ENCODE measurements at places on chromosomes 5 and 9.

GRCh38 chr5:88660264-88660946 is 222.6 kb downstream of the MEF2C start:
- no peak for DNase-seq

- DNase-seq = no peak
Measured at GRCh38 chr5:157506981-157507780, 47.2 kb downstream of the NIPAL4 start.

- no peak for DNase-seq
Measured at GRCh38 chr5:35651002-35651756, 33.5 kb downstream of the SPEF2 start.

DNA sequence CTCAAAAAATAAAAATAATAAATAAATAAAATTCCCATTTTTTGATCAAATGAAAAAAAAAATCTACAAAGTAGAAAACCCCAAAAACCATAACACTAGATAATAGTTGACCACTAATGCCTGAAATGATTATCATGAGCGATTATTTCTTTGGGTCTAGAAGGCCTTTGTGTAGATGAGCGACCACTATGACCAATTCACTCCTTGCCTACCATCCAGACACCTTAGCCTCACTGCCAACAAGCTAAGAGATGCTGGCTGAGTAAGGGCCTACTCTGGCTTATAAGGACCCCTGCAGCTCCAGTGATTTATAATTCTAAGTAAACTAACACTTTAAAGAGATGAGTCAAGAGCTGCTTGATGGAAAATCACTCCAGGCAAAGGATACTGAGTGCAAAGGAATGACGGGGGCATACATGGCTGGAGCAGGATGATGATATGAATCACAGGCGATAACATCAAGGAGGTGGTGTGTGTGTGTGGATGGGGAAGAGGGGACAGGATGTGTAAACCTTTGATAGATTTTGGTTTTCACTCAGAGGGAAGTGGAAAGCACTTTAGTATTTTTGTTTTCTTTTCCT is 4.8 kb upstream of the F2RL1 start:
- no peak for DNase-seq

DNA sequence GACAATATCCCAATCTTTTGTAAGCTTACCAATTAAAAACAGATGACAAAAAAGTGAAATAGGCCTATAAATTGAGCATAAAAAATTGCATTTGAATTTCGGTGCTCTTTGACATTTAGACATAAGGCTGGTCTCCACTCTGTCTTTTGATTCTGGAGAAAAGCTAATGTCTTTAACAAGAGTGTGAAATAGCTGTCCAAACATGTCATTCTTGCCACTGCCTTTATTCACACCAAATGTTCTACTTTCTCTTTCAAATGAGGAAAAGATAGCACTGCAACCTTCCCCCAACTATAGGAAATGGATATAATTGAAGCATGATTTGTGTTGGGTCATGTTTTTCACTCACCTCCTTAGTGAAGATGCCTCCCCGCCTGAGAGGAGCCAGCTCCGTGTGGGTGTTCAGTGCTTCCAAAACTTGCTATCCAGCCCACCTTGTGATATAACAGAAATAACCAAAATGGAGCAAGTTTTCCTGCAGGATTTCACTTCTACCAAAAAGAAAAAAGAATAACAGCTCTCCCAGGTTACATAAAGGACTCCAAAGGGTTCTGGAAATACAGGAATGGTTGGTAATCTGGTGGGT is 55.2 kb upstream of the STK32A start:
- no peak for DNase-seq

DNA sequence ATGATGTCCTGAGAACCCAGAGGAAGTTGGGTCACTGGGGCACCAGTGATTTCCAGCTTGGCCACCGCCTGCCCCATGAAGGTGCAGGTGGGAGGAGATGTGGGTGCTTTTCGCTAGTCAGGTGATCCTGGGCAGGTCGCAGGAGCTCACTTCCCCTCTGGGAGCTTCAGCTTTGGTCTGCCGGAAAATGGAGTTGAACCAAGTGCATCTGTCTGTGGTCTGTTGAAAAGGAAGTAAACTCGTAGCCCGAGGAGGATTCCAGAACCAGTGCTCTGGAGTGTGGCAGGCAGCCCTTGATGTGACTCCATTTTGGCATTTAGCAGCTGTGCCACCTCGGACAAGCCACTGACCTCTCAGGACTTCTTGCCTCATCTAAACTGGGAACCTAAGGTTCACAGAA is 81.8 kb upstream of the HRH2 start:
- no peak for DNase-seq

DNA sequence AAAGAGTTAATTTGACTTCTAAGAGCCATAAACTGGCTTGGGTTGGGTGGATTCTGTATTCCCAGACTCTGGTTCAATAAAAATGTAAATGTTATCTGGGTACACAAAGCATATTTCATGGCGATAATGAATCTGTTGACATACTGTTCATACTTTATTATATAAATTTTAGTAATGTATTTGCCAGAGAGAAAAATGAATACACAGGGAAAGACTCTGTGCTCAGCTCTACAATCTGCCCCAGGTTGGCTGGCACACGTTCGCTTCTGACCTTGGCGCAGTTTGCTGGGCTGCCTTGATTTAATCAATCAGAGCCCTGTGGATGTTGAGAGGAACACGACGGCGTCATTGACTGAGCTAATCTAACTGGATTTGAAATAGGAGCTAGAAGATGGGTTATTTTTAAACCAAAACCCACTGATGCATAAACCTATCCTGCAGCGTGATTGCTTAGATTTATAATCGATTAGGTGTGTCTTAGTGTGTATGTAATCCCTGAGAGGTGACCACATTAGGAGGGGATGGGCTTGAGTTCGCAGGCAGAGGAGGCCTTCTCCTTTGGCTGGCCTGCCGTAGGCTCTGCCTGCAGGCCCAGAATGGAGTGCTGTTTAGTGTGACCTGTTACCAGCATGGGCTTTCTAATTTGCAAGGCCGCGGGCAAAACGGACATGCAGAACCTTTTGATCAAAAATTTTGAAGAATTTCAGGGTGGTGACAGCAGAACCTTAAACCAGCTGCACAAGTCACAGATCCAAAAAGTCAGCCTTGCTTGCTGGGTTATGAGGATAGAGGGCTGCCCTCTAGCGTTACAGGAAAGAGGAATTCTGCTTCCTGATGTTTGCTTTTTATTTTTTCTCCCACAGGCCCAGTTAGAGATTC is 3.9 kb upstream of the ADCY2 start:
- peak; percentile 47 for DNase-seq

GRCh38 chr5:83937837-83938236 is 217.2 kb upstream of the HAPLN1 start:
- DNase-seq = no peak

DNA sequence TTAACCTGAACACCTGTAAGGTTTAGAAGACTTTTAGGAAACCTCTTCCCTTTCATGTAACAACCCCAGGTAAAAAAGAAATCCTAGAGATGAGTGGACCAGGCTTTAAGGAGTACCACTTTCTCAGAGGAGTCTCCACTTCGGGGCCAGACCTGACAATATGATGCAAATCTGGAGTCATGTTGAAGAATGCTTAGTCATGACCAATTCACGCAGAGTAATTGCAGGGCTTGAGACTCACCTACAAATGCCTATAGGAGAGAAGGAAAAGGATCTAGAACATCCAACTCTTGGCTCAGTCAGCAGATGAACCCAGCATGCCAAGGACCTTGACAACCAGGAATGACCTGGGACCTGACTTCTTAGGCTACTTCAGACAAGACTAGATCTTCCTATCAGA is 235.4 kb downstream of the DOCK8 start:
- no peak for DNase-seq

DNA sequence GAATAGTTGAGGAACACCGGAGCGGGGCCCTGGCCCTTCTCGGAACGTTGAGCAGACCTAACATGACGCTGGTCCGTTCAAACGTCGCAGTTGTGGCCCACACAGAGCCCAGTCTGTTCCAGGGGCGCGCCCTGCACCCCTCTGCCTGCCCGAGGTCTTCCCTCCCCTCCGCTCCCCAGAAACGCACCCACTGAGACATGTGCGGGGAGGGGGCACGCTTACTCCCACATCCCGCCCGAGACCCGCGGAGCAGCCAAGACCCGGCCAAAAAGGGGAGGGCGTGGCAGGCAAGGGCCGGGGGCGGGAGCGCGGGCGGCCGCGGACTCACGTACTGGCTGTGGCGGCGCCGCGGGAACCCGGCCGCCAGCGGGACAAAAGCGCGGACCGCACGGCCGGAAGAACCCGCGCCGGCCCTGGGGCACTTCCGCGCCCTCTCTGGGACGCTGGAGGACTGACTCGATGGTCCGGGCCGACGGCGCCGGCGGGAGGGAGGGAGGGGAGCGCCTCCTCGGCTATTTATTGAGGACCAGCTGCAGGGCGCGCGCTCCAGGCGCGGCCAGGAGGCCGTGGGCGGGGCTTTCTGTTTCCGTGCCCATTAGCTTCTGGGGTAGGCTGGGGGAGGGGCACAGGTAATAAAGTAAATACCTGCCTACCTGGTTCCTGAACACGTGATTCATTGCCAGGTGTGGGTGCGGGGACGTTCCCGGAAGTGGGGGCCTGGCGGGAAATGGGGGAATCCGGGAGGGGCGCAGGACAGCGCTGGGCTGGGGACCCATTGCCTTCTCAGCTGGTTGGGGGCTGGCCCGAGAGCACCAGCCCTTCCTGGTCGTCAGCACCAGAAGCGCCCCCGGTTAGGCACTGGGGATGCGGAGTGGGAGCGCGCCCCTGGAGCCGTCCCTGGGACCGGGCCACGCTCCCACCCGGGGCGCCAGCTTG is at the start of gene ZFP62:
ZFP62 (minus strand) TSS at position 390 of the 936 bp plus-strand sequence; CDS start at position 333, 57 bp downstream.
- DNase-seq = peak; percentile 82

DNA sequence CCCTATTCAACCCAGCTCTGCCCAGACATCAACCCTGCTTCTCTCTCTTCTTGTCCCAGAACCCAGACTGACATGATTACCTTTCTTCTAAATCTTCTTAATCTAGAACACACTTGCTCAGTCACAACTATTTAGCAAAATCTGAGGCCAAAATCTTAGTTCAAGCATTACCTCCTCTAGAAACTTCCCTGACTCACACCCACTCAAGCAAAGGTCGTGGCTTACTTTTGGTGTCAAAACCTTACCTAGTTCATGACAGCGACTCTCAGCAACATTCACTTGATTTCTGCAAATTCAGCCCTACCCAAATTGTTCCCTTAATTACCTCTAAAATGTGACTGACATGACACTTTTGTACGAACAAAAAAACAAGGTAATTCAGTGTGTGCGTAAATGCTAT is 130.2 kb downstream of the TLE1 start:
- DNase-seq = no peak

DNA sequence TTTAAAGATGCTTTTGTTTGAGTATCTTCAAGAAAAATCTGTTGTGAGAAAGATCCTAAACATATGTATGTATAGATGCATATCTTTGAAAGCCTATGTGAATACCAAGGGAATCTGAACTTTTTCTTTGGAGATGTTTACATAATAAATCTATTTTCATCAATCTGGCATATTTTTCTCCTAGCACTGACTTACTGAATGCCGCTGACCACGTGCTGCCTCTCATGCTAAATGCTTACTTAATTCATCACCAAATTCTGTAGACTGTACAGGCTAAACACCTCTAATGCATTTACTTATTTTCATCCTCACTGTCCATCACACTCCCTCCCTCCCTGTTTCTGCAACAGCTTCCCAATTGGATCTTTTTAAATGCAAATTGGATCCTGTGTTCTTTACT is 566.2 kb upstream of the WWC1 start:
- DNase-seq = no peak

DNA sequence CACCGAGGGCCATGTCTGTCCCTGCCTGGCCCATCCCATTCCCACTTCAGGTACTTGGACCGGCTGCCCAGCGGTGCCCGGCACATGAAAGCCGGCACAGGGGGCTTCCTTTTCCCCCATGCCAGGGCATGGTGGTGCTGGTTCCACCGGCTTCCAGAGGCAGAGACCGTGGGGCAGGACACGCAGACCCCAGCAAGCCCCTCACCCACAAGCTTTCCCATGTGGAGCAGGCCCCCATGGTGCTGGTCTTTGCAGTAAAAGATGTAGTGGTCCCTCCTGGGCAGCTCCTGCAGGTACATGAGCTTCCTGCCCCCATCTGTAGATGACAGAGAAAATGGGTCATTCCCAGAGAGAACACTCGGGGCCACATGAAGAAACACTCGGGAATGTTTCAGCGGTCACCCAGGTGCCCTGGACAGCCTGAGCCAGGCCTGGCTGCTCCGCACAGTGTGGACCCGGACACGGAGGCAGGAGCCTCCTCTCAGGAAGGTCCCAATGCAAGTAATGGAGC is 2.0 kb downstream of the OBP2B start:
- no peak for DNase-seq

GRCh38 chr9:87063246-87063645 is 115.9 kb upstream of the GAS1 start:
- DNase-seq = no peak

DNA sequence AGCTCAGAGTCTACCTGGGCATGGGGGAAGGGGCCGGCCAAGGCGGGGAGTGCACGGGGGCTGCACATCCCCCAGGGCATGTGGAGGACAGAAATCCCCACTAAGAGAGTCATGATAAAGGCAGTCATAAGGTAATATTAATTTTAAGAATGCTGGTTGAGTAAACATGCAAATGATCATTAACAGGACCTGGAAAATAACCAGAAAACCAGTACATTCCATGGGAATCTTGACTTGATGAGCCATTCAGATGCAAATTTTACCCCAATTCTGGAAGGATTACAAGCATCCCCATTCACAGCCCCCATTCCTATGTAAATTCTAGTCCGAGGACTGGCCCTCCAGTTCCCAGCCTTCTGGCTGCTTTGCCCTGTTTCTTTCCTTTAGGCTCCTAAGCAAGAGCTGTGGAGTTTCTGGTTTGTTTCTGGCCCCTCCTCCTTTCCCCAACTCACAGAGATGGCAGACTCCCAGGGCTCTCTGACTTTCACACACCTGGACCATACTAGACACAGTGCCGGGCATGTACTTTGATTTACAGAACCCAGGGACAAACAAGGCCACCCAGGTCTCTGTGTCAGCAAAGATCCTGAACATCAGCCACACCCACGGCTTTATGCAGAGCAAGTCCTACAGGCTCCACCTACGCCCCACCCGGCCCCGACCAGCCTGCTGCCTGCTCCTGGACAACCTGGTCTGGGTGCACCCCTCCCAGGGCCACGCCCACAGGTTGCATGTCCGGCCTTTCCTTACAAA is 62.7 kb downstream of the SEMA4D start:
- no peak for DNase-seq

DNA sequence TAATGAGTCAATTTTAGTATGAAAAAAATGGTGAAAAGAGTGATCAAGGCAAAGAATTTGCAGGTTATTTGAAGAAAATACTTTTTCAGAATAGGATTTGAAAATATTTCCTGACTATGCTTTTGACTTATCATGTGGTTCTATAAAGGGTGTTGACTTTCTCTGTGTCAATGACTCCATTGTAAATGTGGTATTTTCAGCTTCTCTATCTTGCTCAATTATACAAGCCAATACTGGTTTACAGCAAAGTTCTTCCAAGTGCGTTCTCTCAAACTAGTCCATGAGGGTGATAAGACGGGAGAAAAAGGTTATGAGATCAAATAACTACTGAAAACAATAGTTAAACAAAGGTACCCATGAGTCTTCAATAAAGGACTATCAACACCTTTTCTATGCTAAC is 21.7 kb downstream of the IL33 start:
- DNase-seq = no peak

DNA sequence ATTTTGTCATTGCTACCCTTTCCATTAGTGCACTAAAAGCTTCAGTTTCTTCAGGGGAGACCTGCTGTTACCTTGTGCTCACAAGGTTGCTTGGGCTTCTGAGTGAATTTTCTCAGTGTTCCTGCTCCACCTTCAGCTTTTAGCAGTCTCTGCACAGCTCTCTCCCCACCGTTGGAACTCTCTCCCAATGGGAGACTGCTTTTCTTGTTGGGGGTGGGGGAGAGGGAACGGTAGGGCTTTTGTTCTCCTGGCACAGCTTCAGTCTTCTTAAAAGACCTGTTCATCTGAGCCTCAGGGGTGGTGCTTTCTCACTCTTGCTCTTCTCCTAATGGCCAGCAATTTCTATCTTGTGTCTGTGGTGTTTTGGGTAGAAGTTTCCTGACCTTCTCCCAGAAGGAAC is 915.7 kb downstream of the EFNA5 start:
- DNase-seq = no peak
